ENCODE measurements at places on chromosomes 6 and 20.
A peak's percentile ranks its signal among the peaks of the same experiment; 100 is the strongest.

- DNase-seq, result peak; percentile 91
Measured at GRCh38 chr20:47620808-47621805, 119.4 kb downstream of the NCOA3 start.

DNA sequence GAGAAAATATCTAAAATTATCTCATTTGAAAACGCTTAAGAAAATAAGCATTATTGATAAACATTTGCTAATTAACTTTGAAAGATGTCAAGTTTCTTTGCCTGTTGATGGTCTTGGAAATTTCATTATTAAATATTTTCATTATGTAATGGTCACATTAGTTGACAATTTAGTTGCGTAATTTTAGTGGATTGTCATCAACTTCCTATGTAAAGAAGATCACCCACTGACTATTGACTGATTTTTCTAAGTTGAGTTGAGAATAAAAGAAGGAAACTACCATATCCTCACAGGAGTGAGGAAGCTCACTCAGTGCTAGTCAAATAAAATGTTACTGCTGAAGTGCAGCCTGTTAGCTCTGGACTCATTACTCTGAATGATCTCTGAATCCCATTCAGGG is 79.9 kb upstream of the LY86 start:
- no peak for DNase-seq

- peak; percentile 94 for DNase-seq
Measured at GRCh38 chr6:159116343-159116742, 52.9 kb upstream of the FNDC1 start.

GRCh38 chr6:128161839-128162238 is 261.0 kb upstream of the THEMIS start:
- no peak for DNase-seq

GRCh38 chr20:32395066-32395465 is 36.9 kb downstream of the ASXL1 start:
- no peak for DNase-seq

GRCh38 chr6:52610745-52611355 is 34.0 kb upstream of the TRAM2 start:
- no peak for DNase-seq

GRCh38 chr6:129646642-129647041 is 63.3 kb downstream of the ARHGAP18 start:
- no peak for DNase-seq

GRCh38 chr20:22447447-22447778 is 137.0 kb downstream of the FOXA2 start:
- no peak for DNase-seq

GRCh38 chr20:49819702-49820101 is 7.1 kb downstream of the SLC9A8 start:
- DNase-seq, result no peak

DNA sequence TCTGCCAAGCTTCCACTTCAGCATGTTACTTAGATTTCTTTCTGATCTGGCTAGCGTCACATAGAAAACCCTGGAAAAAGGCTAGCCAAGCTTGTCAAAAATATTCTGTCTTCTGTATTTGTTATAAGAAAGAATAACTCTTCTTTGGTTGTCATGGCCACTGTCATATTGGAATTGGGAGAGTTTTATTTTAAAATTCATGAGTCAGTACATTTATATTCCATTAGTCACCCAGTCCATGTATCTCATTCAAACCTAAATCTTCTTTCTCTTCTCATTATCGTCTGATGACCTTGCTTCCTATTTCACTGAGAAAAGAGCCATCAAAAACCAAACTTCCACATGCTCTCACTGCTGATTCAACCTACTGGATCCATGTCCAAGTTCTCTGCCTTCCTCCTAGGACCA is 65.7 kb downstream of the EPM2A start:
- no peak for DNase-seq

- DNase-seq, result no peak
Measured at GRCh38 chr20:23059001-23059400, 9.5 kb upstream of the THBD start.
